ENCODE measurements at places on chromosomes 11 and 22.

GRCh38 chr11:19258641-19259230 lies 18.0 kb upstream of the E2F8 start:
- DNase-seq, result no peak

- DNase-seq, result no peak
Measured at GRCh38 chr11:99534812-99535211, 514.1 kb downstream of the CNTN5 start.

GRCh38 chr11:19524171-19524671 lies 188.4 kb upstream of the NAV2 start:
- DNase-seq, result no peak

GRCh38 chr11:76252631-76253070 lies 46.3 kb upstream of the WNT11 start:
- no peak for DNase-seq

DNA sequence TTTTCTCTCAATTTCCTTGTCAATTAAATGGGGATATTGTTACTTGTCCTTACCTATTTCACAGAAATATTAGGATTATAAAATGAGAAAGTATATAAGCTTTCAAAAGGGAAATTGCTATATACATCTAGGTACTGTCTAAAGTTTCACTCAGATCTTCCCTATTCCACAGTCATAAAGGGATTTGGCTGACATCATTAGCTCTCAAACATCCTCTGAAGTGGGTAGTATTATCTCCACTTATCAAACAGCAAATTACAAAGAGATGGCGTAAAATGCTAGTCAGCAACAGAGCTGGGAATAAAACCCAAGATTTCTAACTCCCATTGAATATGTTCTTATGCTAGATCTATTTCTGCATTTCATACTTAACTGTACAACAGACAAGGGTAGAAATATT lies 50.9 kb downstream of the SLC25A17 start:
- DNase-seq, result no peak

GRCh38 chr11:13262096-13262495 lies 15.5 kb upstream of the BMAL1 start:
- DNase-seq, result peak; percentile 21

DNA sequence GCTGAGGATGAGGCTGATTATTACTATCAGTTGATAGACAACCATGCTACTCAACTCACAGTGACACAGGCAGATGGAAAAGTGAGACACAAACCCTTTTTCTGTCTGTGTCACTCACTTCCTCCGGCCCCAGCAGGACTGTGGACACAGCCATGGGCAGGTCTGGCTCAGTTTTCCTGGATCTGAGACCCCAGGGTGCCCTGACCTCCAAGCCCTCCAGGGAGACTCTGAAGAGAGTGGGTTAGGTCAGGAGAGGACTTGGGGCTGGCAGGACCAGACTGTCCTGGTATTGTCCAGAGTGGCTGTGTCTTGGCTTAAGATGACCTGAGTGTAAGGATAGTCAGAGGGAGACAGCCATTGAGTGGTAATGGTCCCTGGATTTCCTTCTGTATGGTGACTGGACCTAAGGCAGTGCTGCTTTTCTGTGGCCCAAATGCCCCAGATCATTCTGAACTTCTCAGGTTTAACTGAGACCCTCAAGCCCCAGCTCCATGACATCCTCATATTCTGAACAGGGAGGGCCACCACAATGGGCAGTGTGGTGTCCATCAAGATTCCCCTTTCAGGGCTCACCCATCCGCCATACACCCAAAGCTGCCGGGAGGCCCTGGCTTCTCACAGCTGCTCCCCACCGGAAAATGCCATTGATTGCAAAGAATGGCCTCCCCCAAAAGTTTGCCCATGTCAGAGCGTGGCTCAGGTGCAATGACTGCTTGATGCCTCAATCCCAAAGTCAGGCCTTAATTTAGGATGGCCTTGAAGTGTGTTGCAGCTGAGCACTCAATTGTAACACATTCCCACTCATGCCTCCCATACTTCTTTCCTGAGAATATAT lies 36.2 kb upstream of the PRAME start:
- DNase-seq, result no peak

DNA sequence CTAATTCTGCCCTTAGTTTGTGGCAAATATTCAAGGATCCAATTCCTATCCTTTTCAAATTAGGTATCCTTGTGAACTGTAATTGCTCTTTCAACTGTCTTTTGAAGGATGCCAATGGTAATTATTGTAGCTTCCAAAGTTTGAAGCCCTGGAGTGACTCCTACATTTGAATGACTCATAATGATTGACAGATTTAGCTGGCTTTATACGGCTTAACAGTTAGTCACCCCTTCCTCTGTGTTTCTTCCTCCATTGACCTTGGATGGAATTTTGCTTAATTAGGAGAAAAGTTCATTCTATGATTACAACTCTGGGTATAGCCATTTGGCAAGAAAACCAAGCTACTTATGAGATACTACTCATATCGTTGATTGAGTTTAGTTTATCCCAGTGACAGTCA lies 639.3 kb upstream of the KIRREL3 start:
- DNase-seq, result peak; percentile 7

DNA sequence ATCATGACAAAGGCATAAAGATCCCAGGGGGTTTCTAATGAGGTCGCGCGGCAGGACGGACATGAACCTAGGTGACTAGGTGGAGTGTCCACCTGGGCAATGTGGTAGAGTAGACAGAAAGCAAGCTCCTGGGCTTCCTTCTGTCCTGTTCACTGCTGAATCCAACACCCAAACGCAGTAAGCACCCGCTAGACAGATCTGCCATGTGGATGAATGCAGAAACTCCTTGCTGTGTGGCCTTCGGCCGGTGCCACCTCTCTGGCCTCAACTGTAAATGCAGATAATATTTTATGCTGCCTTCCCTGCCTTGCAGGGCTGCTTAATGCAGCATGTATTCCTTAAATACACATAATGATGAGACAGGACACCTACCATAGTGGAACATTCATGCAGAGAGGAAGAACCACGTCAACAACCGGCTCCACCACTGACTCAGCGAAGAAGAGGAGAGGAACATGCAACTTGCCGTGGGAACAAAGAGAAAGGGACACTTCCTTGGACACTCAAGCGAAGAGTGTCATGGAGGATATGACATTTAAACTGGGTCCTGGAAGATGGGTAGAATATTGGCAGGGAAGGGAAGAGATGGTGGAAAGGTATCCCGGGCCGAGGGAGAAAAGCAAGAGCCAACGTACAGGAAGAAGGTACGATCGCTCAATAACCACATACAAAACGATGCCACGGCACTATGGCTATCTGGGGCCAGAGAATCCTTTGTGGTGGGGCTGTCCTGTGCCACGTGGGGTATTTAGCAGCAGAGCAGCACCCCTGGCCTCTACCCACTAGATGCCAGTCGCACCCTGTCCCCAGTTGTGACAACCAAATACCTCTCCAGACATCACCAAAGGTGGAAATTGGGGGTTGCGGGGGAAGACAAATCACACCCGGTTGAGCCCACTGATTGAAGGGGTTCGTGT lies 30.8 kb downstream of the MYH9 start:
- DNase-seq, result no peak

DNA sequence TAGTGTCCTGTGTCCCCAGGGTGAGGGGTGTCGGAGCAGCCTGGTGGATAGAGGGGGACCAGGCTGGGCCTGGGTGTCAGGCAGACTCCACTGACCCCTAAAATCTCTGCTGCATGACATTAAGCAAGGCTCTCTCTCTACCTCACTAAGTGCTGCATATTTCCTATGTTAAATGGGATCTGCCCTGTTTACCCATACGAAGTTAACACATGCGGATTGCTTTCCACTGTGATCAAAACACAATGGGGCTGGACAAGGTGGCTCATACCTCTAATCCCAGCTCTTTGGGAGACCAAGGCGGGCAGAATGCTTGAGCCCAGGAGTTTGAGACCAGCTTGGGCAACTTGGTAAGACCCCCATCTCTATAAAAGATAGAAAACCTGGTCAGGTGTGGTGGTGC lies 426.2 kb downstream of the MIAT start:
- no peak for DNase-seq

Measured in mammary epithelial cell (primary cell).